Osteocyte (in vitro differentiated cells): ENCODE measurements at places on chromosomes 5 and 9. TPM values are rescaled to one million over a fixed set of nuclear protein-coding genes. Genes with fewer than 3 reads are reported as not detected.

The PCDHB11 gene
- total RNA-seq = 1.9 and 2.4 TPM in 2 replicates

- no peak for DNase-seq
- H3K36me3 ChIP-seq = peaks cover 28% of the 10 kb centered on the region
- no peak overlapping the region for H3K4me3 ChIP-seq
- no peak overlapping the region for H3K27ac ChIP-seq
- H3K4me1 ChIP-seq = no peaks in the 10 kb centered on the region
Observed at GRCh38 chr9:127793093-127793708, 7.4 kb downstream of the CDK9 start.

- H3K27me3 ChIP-seq = peaks cover 10% of the 10 kb centered on the region
- DNase-seq = no peak
- H3K4me1 ChIP-seq = no peaks in the 10 kb centered on the region
- H3K27ac ChIP-seq = no peak overlapping the region
- no peak overlapping the region for H3K4me3 ChIP-seq
Observed at GRCh38 chr9:113311961-113312360, 8.8 kb upstream of the RNF183 start.

- peaks cover 3% of the 10 kb centered on the region for H3K36me3 ChIP-seq
- DNase-seq = peak; percentile 72
- peak overlapping the region; percentile 99 for H3K27ac ChIP-seq
- H3K27me3 ChIP-seq = no peaks in the 10 kb centered on the region
Observed at GRCh38 chr5:132962429-132963021, 909 bp downstream of the AFF4 start.

The PLPP1 gene
- 38.9 and 42.0 TPM in 2 replicates for total RNA-seq

GRCh38 chr5:116564756-116565490 is 9.7 kb downstream of the SEMA6A start:
- no peaks in the 10 kb centered on the region for H3K4me1 ChIP-seq
- no peak for DNase-seq
- no peak overlapping the region for H3K27ac ChIP-seq
- no peak overlapping the region for H3K4me3 ChIP-seq

The UGT3A2 gene
- total RNA-seq = not detected in 2 replicates

DNA sequence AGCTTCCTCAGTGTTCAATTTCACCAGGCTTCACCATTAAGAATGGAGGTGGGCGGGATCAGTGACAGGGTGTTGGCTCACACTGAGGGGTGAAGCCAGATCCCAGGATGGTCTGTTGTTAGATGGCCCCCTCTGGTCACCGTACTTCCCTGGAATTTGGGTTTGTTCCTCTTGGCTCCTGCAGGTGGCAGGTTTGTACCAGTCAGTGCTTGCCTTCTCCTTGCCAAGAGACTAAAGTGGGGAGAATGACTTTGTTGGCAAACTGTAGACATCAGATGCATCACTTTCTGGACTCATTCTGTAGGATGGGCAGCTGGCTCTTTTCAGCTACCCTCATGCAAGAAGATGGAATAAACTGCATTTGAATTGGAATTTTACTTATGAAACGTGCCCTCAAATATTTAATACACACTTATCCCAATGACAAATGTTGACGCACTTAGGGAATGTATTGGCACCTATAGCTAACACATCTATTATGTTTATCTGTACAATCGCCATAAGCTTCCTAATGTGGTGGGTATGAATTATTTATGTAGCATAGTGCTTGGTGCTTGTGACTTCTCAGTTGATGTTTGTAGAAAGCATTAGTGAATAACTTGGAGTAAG is 31.4 kb upstream of the ANKRD55 start:
- no peaks in the 10 kb centered on the region for H3K36me3 ChIP-seq
- peaks cover 3% of the 10 kb centered on the region for H3K4me1 ChIP-seq
- no peak overlapping the region for H3K4me3 ChIP-seq
- H3K27ac ChIP-seq = no peak overlapping the region

DNA sequence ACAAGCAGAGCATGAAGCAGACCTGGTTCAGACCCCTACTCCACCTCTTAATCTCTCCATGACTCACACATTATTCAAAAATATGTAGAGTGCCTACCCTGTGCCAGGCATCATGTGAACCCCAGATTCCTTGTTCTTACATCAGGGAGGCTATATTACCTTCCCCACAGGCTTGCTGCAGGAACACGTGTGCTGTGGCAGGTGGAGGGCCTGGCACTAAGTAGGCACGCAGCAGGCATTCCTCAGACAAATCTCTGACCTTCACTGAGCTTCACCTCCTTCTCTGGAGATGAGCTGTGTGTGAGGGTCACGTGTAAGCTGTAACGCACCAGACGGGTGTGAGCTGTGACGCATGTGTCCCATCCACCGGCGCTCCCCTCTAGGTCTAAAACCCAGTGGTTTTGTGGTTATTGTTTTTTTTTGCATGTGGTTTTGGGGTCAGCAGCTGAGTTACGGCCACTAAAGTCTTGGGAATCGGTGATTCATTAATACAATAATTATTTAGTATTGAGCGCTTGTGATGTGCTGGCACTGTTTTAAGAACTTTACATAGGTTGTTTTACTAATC is 30.3 kb downstream of the ANGPTL2 start:
- no peak overlapping the region for H3K4me3 ChIP-seq
- DNase-seq = no peak
- no peaks in the 10 kb centered on the region for H3K27me3 ChIP-seq
- H3K36me3 ChIP-seq = peaks cover 30% of the 10 kb centered on the region

GRCh38 chr9:88889386-88889785 is 101.9 kb upstream of the S1PR3 start:
- peaks cover 6% of the 10 kb centered on the region for H3K4me1 ChIP-seq
- H3K36me3 ChIP-seq = no peaks in the 10 kb centered on the region
- no peak overlapping the region for H3K4me3 ChIP-seq
- H3K27me3 ChIP-seq = peaks cover 25% of the 10 kb centered on the region

The ANKH gene
- total RNA-seq = 44.6 and 50.8 TPM in 2 replicates

- H3K27me3 ChIP-seq = no peaks in the 10 kb centered on the region
- DNase-seq = no peak
- peaks cover 34% of the 10 kb centered on the region for H3K4me1 ChIP-seq
- no peak overlapping the region for H3K27ac ChIP-seq
- H3K4me3 ChIP-seq = no peak overlapping the region
Observed at GRCh38 chr5:34737731-34738130, 81.6 kb downstream of the RAI14 start.

The TRIM14 gene
- 0.48 and 0.76 TPM in 2 replicates for total RNA-seq

- H3K27ac ChIP-seq = no peak overlapping the region
- H3K36me3 ChIP-seq = peaks cover 43% of the 10 kb centered on the region
- no peaks in the 10 kb centered on the region for H3K4me1 ChIP-seq
- H3K4me3 ChIP-seq = no peak overlapping the region
- no peak for DNase-seq
- H3K27me3 ChIP-seq = no peaks in the 10 kb centered on the region
Observed at GRCh38 chr9:5790923-5791322, 42.0 kb downstream of the ERMP1 start.

DNA sequence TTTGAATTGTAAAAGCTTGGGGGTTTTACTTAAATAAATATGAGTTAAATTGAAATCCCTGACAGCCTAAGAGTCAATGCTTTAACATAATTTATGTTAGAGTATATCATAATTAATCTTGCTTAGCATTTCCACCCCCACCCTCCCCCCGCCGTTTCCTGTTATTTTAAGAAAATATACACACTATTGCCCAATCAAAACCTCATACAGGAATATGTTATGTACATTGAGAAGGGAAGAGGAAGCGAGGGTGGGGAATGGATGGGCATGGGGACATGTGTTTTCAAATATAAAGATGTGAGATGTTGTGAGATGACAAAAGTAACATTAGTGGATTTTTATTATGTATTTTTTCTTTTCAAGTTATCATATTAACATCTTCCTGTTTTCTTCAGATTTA is 561.1 kb upstream of the MEF2C start:
- no peaks in the 10 kb centered on the region for H3K27me3 ChIP-seq
- H3K36me3 ChIP-seq = no peaks in the 10 kb centered on the region
- H3K4me3 ChIP-seq = no peak overlapping the region

The STK32A gene
- not detected in 2 replicates for total RNA-seq

DNA sequence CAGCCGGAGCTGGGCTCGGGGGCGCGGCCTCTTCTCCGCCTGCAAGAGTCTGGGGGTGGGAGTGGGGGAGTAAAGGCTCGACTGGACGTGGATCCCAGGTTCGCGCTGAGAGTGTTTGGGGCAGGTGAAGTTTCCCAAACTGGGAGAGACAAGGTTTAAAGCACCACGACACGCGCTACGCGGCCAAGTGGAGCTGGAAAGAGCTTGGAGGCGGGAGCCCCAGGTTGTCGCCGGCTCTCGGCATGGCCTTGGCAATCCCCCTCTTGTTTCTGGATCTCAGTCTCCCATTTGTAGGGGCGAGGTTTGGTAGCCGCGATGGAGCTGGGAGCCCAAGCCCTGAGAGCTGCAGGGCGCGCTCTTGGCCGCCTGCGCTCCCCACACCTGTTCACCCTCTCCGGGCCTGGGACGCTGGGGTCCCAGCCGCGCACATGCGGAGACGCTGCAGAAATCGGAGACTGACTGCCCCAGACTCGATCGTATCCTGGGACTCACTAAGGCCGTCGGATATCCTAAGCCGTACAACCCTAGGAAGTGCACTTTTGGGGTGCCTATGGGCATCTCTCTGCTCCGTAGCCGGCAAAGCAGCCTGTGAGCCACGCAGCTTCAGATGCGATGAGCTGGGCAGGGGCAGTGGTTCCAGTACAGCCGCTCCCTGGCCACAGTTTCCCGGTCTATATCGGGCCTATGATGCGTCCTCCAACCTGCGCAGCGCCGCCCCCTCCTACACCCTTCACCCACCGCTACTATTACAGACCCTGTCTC is 937 bp downstream of the TMOD1 start:
- H3K4me1 ChIP-seq = peaks cover 14% of the 10 kb centered on the region
- peak overlapping the region; percentile 61 for H3K4me3 ChIP-seq
- no peak overlapping the region for H3K27ac ChIP-seq
- H3K27me3 ChIP-seq = peaks cover 52% of the 10 kb centered on the region
- peaks cover 1% of the 10 kb centered on the region for H3K36me3 ChIP-seq

DNA sequence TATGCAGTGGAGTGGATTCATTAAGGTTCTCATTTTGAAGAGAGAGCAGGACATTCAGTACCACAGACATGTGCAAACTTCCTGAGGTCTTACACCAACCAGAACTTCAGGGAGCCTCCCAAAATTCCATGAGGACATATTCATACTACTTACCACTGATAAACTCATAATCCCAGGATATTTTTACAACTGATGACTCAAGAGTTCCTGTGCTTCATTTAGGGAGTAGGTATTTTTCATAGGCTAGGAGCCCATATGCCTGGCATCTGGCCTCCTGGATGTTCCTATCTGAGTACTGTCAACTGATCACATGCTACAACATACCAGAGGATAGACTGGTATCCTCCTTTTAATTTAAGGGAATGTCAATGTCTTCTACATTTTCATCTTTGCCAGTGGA is 578.0 kb downstream of the EFNA5 start:
- DNase-seq = no peak
- H3K4me3 ChIP-seq = no peak overlapping the region
- H3K4me1 ChIP-seq = peaks cover 27% of the 10 kb centered on the region
- no peaks in the 10 kb centered on the region for H3K36me3 ChIP-seq
- H3K27me3 ChIP-seq = no peaks in the 10 kb centered on the region

The PRR16 gene
- 18.3 and 20.9 TPM in 2 replicates for total RNA-seq

DNA sequence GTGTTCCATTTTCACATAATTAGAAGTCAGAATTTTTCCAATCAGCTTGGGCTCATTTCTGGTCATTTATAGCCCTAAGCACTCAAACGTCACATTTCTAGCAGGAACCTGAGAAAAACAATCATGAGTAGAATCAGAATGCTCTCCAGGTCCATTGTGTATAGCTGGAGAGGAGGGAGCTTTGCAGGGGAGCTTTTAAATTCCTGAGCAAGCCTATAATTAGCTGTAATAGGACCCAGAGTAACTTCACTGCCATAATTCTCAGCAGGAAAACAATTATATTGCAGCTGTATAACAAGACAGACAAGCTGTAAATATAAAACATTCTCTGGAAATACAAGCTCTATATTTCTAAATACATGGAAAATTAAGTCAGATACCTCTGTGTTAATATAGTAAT is 637.6 kb upstream of the SGCD start:
- H3K4me3 ChIP-seq = no peak overlapping the region
- DNase-seq = no peak
- no peaks in the 10 kb centered on the region for H3K27me3 ChIP-seq
- no peaks in the 10 kb centered on the region for H3K4me1 ChIP-seq
- no peak overlapping the region for H3K27ac ChIP-seq

The ARPC5L gene
- total RNA-seq = 22.5 and 22.8 TPM in 2 replicates

The REEP2 gene
- 15.4 and 18.3 TPM in 2 replicates for total RNA-seq

The BRIX1 gene
- total RNA-seq = 18.7 and 20.2 TPM in 2 replicates

- no peak for DNase-seq
- no peak overlapping the region for H3K4me3 ChIP-seq
- H3K36me3 ChIP-seq = no peaks in the 10 kb centered on the region
- H3K27ac ChIP-seq = no peak overlapping the region
- H3K4me1 ChIP-seq = peaks cover 31% of the 10 kb centered on the region
Observed at GRCh38 chr5:132253452-132254320, 3.8 kb upstream of the PDLIM4 start.

GRCh38 chr5:38715696-38716095 is 130.1 kb upstream of the OSMR start:
- no peak overlapping the region for H3K27ac ChIP-seq
- no peaks in the 10 kb centered on the region for H3K36me3 ChIP-seq
- peaks cover 7% of the 10 kb centered on the region for H3K27me3 ChIP-seq

- no peak overlapping the region for H3K4me3 ChIP-seq
- DNase-seq = no peak
- H3K36me3 ChIP-seq = no peaks in the 10 kb centered on the region
Observed at GRCh38 chr5:115321309-115321708, 24.9 kb upstream of the CCDC112 start.

The BSPRY gene
- total RNA-seq = not detected in 2 replicates

- H3K4me1 ChIP-seq = peaks cover 12% of the 10 kb centered on the region
- peak within 1 kb of the TSS; percentile 71 for H3K4me3 ChIP-seq
- H3K27me3 ChIP-seq = no peaks in the 10 kb centered on the region
- H3K36me3 ChIP-seq = peaks cover 2% of the 10 kb centered on the region
- peak; percentile 86 for DNase-seq
- H3K27ac ChIP-seq = no peak within 1 kb of the TSS
Observed at GRCh38 chr9:100472788-100473275, at the start of gene TMEFF1. Gene TMEFF1, plus strand, starts transcription at chr9:100473149. Its CDS starts 396 bp downstream, at chr9:100473545.

DNA sequence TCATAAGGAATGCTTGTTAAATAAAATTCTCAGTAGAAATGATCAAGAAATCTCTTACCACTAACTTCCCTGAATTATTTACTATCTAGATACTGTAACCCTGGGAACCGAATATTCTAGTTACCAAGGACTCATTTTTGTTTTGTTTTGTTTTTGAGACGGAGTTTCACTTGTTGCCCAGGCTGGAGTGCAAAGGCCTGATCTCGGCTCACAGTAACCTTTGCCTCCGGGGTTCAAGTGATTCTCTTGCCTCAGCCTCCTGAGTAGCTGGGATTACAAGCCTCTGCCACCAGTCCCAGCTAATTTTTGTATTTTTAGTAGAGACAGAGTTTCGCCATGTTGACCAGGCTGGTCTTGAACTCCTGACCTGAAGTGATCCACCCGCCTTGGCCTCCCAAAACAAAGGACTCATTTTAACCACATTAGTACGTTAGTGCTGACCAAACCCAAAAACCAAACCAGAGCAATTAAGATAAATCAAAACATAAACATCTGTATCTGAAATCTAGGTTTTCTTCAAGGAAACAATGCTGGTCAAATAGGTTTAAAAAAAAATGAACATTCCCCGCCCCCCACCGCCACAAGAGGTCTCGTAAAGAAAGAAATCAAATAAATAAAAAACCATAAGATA is 3.7 kb downstream of the TXN start:
- no peak for DNase-seq
- H3K4me1 ChIP-seq = peaks cover 46% of the 10 kb centered on the region
- peaks cover 4% of the 10 kb centered on the region for H3K36me3 ChIP-seq
- no peak overlapping the region for H3K4me3 ChIP-seq
- no peaks in the 10 kb centered on the region for H3K27me3 ChIP-seq

- peaks cover 76% of the 10 kb centered on the region for H3K4me1 ChIP-seq
- peak overlapping the region; percentile 56 for H3K4me3 ChIP-seq
- no peaks in the 10 kb centered on the region for H3K27me3 ChIP-seq
Observed at GRCh38 chr5:142320851-142321560, 3.8 kb downstream of the SPRY4 start.
